ENCODE measurements at places on chromosomes 6 and 20. TPM values are rescaled to one million over a fixed set of nuclear protein-coding genes. Genes with fewer than 3 reads are reported as not detected.

DNA sequence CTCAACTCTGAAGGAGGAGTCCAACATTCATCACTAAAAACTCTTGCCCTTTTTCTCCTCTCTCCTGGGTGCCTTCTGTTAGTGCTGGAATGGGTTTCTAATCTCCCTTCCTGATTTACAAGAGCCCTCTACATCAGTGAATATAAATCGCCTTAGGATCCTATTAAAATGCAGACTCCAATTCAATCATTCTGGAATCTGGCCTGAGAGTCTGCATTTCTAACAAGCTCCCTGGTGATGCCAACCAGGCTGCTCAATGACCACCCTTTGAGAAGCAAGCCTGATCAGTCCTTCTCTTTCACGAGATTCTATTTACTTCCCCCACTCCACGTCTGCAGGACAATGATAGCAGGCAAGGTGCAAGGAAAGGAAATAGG is 72.8 kb upstream of the E2F3 start:
- DNase-seq: no peak

DNA sequence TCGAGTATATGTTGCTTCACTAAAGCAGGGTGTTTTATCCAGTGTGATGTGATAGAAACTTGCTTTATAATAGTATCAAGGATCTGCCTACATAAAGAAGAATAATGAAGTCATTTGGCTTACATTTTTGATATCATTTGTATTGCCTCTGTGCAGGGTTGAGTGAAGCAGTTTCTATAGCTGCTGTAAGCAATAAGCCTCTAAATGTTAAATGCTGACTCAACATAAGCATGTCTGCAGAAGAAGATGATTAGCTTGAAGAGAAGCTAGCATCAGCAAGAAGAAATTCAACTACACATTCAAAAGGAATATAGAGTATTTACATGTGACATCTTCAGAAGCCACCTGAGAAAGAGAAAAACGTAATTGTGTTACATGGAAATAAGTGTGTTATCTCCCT is 17.6 kb downstream of the SLC35F1 start:
- no peak for DNase-seq

- DNase-seq: no peak
Measured at GRCh38 chr6:101069191-101069795, 188.2 kb upstream of the ASCC3 start.

GRCh38 chr20:7207186-7207798 is 439.8 kb downstream of the BMP2 start:
- DNase-seq: no peak

DNA sequence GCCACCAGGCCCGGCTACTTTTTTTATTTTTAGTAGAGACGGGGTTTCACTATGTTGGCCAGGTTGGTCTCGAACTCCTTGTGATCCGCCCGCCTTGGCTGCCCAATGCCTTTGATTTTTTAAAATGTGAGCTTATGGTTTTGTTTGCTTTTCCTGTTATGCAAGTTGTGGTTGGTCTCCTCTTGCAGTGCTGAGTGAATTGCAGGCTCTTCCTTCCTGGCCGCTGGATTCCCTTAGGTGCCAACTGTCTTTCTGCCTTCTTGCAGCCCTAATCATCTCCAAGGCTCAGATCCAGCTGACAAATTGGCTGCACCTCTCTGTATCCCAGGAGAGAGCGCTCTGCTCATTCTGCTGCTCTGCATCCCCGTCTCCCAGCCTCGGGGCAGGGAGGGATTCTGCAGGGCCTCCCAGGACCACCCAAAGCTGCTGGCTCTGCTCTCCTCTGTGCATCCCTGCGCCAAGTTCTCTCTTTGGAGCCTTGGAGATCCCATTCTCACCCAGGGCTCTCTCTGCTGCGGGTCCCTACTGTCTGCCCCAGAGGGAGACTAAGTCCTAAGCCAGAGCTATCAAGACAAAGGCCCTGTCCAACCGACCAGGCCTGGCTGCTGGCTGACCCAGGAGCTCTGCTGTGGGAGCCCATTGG is 14.1 kb upstream of the EMILIN3 start:
- no peak for DNase-seq

DNA sequence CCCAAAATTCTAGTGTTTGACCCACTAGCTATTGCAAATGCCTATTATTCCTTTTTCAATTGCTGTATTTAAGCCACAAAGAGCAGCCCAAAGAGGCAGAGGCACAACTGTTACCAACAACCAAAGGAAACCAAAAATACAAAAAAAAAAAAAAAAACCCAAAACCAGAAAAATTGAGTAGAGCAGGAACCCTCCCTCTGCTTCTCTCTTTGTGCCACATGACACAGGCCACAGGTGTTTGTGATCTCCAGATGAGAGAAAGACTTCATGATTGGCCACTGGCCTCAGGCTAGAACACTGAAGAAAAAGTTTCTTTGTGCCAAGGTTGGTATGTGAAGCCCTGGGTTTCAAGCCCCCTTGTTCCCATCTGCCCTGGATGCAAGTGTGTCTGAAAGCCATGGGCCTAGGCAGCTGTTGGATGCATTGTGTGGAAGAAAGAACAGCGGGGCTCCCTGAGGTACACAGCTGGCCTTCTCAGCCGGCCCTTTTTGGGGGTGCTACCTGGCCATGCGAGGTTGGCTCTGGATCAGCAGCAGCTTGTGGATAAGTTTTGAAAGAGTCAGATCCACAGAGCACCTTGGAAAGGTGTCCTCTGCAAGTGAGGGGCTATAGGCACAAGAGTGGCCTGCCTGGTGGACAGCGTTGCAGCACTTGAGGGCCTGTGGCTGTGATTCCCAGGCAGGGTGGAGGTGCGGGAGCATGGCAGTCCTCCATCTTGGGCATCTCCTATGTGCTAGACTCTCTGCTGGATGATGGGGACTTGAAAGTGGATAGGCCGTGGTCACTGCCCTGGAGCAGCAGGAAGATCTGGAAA is 204.5 kb downstream of the ZDHHC14 start:
- DNase-seq: no peak

DNA sequence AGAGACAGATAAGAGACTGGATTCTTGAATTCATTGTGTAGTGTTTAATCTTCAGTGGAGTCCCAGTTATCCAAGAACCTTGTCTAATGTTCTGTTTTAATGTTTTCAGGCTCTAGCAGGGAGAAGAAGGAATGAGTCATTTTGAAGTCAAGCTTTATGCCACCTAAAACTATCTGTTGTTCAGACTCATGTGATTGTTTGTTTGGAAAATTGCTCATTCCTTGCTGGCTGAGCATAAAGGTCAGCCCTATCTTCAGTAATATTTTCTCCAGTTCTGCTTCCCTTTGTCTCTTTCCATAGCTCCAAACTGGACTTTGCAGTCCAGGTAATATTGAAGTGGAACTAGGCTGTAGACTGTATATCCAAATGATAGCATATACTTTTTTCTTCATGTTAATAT is 34.2 kb downstream of the CLVS2 start:
- no peak for DNase-seq

The NKX2-2 gene
- not detected for total RNA-seq

GRCh38 chr6:107769053-107769658 is 55.0 kb downstream of the SCML4 start:
- DNase-seq: no peak

- no peak for DNase-seq
Measured at GRCh38 chr6:44740566-44741120, 353.1 kb downstream of the CDC5L start.

DNA sequence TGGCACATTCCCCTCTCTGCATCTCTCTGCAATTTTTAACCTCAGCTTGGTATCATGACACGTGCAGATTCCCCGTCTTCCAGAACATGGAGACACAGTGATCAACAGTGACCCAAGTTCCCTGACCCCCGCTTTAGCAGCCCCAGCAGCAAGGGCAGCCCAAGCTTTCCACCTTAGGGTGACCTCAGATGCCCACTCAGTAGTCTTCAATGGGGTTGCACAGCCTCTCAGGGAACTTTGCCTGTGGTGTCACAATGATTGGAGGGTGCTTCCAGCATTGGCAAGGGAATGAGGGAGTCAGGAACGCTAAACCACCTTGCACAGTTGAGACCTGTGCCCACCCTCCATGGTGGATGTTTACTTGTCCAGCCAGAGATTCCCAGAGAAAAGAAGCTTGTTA is 287.1 kb upstream of the CDH4 start:
- no peak for DNase-seq

DNA sequence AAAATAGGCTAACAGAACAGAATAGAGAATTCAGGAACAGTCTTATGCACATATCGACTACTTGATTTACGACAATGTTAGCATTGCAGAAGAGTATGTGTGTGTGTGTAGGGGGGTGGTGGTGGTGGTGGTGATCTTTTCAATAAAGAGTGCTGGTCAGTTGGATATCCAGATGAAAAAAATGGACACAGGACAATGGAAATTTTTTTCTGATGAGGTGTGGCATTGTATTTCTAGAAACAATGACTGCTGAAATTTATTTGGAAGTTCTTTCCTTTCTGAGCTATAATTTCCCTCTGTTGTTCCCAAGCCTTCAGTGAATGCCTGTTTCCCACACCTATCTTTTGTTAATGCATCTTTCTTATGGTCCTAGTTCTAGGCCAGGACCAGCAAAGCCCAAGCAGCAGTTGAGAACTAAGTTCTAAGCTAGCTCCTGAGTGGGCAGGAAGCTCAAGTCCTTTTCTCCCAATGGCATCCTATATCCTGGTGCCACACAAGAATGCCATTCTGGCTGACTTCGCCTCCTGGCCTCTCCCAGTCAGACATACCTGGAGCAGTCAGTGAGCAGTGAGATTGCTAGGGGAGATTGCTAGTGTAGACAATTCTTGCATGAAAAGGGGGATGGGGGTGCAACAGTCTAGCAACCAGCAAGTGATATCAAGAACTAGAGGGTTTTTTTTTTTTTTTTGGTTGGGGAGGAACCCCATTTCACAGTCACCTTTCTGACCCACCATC is 1.2 kb upstream of the TOX2 start:
- no peak for DNase-seq

DNA sequence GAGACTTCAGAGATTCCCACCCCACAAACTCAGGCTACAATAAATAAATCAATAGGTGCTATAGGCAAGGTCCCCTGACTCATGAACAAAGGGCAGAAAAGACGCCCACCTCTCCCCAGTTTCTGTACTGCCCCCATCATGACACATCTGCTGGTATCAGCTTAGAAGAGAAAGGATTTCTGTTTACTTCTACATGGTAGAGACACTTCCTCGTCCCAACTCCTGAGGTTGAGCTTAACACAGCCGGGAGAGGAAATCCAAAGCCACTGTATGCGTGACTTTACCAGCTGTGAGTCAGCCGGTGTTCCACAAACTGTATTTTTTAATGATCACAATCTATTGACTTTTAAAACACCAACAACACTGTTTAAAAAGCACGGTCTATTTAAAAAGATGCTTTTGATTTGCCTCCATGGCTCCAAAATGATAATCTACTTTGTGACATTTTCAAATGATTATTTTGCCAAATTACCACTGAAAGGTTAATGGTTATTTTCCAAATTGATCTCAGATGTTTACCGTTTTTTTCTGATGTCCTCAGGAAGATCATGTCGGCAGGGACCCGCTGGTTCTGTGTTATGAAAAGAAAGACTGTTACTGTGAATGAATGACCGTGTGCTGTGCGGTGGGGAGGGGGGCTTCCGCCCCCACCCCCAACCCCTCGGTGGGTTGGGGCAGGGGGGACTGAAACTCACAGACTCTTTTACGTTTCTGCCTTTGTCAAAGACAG is 72.5 kb downstream of the ATP9A start:
- no peak for DNase-seq

DNA sequence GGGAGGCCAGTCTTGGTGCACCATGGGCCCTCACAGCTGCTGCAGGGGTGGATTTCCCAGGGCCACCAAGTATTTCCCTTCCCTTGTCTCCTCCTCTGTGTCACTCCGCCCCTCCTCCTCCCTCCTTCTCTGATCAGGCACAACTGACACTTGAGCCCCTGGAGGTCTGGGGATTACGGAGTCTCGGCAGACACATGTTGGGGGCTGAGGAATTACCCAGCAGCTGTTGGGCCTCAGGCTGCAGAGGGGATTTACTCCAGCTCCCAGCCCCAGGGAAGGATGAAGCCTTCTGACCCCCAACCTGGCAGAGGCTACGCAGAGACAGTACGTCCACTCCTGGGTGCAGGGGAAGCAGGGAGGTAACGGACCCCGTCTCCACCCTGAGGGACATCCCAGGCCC is 420.5 kb upstream of the SULF2 start:
- DNase-seq: no peak

DNA sequence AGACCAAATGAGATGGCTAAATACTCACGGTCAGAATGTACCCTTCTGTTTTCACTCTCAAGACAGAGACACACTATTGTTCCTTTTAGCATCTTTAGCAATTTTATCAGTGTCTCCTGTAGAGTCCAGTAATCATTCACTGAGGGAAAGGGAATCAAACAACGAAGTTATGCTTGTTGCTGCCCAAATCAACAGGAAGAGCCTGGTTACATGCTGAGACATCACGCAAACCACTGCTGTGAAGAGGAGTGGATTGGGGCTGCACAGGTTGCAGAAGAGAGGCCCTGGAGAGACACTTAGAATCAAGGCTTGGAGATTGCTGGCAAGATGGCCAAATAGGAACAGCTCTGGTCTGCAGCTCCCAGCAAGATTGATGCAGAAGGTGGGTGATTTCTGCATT is 40.5 kb upstream of the B3GAT2 start:
- no peak for DNase-seq

The KHDRBS2 gene
- not detected for total RNA-seq

The SEL1L2 gene
- not detected for total RNA-seq

DNA sequence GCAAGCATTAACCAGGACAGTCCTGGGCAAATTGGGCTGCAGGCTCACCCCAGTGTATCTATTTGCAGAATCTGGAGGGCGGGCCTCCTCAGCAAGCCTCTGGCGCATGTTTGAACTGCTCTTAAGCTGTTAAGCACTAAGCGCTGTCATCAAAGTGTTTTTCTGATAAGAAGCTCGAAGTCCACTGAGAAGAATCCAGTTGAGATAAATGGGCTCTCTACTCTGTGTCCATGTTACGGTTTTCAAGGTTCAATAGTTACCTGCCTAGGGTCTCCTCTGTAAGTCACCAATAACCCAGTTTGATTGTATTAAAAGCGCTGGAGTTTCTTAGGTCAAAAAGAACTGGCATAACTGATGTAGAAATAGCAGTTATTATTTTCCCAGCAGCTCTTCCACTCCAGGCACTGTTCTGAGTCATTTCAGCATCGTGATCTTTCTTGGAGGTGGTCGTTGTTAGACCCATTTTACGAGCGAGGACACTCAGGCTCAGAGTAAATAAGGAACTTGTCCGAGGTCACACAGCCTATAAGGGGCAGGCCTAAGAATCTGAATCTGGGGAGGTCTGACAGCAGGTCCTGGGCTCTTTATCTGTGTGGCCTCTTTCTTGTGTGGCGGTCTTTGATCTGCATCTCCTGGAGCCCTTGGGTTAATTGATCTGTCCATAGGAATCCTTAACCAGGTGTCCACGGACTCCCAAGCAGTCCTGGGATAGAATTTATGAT is 207.4 kb upstream of the ZNF217 start:
- no peak for DNase-seq

DNA sequence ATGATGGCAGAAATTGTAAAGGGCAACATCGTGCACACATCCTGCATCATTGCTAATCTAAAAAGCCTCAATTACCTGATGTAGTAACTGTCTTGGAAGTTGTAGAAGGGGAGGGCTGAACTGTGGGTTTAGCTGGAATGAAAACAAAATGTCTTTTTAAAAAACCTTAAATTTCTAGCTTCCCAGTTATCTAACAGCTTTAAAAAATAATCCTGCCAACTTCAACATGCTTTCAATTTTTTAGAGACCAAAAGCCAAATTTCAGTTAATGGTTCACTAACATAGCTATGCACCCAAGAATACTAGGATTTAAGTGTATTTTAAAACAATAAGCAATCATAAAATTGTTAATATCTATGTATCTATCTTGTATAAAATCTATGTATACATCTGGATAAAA is 11.9 kb downstream of the CD164 start:
- DNase-seq: no peak

Data from T-helper 17 cell (primary cell).